NK-92 treated with Interleukin-12 subunit alpha and Interleukin-12 subunit beta, amount 100 ng/mL, for 24 hours (cell line): ENCODE measurements at places on chromosomes 5 and 9.

DNA sequence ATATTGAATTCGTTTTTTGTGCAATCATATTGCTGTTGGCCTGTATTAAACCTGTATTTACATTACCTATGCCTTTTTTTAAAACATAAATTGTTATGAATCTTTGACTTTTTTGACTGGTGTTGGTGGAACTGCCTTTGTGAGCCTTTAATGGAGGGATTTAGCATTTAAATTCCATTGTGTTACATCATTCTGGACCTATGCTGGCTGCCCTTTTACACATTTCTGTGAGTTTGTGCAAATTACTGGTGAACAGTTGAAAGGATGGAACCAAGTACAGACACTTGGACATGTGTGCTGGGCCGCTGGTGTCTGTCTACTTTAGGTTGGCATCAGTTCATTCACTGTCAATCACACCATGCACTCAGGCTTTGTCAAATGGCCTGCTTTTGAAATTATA lies 3.4 kb downstream of the SNX18 start:
- DNase-seq: no peak

DNA sequence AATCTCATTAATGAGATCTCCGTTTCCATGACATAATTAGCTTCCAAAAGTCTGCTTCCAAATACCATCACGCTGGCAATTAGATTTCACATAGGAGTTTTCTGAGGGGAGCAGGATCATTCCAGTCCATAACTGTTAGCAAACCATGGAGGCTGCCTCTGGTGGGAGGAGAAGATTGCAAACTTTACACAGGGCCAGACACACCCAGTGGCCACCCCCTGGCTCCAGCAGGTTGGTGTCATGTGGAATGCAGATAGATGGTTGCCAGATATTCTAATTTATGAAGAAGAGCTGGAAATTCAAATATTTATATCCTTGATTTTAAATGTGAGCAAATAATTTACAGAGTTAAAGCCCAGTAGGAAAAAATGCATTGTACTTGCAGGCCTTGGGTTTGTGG lies 164.2 kb downstream of the ICE1 start:
- DNase-seq: no peak

- DNase-seq: no peak
These were observed 162.2 kb upstream of the MEF2C start for GRCh38 chr5:89045216-89045615.

- DNase-seq: no peak
These were observed 176.9 kb downstream of the ROR2 start for GRCh38 chr9:91773156-91773555.

DNA sequence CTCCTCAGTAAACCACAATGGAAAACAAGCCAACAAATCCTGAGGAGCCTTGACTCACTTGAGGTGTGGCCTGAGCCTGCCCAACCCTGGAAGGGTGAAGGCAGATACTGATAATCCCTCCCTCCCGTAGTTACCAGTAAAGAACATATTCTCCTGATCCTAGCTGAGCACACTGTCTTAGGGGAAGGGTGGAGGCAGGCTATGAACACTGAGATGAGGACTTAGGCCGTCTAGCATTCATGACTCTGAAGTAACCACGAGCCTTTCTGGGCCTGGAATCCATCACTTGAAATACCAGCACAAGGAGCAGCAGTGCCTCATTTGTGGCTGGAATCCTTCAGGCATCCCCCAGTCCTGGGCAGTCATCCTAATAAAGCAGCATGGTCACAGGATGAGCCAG lies 124.5 kb upstream of the PRLR start:
- DNase-seq: no peak

GRCh38 chr5:127307868-127308267 lies 17.3 kb downstream of the MEGF10 start:
- DNase-seq: no peak

DNA sequence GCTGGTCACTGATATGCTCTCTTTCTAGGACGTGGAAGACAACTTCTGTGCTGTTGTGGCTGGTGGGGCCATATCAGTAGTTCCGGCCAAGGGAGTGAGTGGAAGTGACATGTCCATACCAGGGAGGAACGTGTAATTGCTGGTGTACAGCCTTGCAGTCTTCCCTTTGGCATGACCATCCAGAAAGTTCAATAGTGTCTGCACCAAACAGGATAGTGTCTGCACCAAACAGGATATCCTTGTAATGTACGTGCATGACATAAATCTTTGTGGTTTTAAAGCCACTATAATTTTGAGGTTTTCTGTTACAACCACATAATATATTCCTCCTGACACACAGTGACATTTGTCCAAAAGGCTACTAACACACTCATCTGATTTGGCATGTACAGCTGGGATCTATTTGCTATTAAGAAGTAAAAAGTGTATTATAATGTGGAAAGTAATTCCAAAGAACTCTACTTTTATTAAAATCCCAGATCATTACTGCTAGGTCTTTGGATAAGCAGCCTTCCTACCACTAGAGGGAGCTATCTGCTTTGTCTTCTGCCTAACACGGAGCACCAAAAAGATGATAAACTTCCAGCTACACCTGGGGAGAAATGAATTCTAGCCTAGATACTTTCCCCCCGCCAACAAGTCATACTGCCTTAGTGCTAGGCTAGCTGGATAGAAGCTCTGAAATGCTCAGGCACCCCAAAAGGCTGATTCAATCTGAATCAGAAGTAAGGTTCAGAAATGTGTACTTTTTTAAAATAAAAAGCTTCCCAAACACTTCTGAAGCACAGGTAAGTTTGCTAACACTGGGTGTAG lies 52.7 kb downstream of the RNF145 start:
- no peak for DNase-seq

DNA sequence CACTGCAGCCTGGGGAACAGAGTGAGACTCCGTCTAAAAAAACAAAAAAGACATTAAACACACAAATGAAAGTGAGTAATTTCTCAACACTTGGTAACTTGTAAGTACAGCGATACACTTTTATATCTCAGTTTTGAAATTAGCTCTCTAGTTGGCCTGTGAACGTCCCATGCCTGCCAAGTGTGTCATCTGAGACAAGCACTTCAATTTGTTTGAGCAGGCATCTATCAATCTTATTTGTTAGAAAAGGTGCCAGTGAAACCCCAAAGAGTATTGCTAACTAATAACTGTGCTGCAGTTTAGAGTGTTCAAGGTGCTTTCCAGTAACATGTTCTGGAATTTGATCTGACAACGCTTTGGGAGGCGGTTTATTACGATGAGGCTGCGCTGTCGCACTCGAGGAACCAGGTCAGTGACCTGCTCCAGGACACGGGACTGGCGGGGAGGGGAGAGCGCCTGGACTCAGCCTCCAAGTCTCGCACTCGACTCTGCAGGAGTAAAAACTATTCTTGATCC lies 1.1 kb upstream of the SPIN1 start:
- DNase-seq: no peak

DNA sequence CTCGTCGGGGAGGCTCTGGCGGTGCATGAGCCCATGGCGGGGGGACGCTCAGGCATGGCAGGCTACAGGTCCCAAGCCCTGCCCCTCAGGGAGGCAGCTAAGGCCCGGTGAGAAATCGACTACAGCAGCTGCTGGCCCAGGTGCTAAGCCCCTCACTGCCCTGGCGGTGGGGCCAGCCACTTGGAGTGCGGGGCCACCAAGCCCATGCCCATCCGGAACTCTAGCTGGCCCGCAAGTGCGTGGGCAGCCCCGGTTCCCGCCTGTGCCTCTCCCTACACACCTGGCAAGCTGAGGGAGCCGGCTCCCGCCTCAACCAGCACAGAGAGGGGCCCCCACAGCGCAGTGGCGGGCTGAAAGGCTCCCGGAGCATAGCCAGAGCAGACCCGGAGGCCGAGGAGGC lies 1896.9 kb upstream of the CDH6 start:
- DNase-seq: no peak

DNA sequence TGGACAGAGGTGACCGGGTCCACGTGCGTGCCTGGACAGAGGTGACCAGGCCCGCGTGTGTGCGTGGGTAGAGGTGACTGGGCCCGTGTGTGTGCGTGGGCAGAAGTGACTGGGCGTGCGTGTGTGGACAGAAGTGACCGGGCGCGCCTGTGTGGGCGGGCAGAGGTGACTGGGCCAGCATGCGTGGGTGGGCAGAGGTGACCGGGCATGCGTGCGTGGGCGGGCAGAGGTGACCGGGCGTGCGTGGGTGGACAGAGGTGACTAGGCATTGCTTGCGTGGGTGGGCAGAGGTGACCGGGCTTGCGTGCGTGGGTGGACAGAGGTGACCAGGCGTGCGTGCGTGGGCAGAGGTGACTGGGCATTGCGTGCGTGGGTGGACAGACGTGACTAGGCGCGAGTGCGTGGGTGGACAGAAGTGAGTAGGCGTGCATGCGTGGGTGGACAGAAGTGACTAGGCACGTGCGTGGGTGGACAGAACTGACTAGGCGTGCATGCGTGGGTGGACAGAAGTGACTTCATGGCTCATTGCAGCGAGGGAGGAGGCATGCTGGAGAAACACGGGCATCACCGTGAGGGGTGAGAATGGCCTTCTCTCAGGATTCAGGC lies 254.1 kb upstream of the IRX4 start:
- DNase-seq: no peak

DNA sequence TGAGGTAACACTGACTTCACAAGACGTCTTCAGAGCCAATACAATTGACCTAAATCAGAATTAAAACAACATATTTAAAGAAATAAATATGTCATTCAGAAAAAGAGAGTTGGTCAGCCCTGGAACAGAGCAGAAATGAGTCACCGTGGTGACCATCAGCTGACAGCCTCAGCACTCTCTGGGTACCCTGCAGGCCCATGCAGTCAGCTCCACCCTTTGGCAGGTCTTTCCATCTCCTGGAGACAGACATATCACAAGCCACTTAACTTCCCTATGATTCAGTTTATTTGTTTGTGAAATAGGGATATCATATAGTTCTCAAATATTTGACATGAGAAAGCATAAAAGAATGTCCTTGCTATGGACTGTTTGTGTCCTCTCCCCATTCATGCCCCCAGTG lies 151.6 kb upstream of the MEF2C start:
- DNase-seq: no peak
